ENCODE measurements at places on chromosomes 5 and 9.

DNA sequence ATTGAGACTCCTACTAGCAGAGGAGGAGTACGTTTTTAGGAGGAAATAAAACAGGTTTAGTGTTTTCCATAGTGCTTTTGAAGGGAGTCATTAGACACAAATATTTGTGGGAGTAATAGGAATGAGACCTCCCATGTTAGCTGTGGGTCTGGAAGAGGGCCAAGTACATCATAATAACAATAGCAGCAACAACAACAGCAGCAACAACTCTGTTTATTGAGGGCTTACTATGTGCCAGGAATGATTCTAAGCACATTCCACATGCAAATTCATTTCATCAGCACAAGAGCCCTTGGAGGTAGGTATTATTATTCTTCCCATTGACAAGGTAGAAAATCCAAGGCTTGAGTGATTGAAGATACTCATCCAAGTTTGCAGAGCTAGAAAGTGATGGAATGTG is 384.2 kb upstream of the RPS23 start:
- DNase-seq = no peak

GRCh38 chr5:80960531-80961375 is 590 bp downstream of the RASGRF2 start:
- peak; percentile 42 for DNase-seq

DNA sequence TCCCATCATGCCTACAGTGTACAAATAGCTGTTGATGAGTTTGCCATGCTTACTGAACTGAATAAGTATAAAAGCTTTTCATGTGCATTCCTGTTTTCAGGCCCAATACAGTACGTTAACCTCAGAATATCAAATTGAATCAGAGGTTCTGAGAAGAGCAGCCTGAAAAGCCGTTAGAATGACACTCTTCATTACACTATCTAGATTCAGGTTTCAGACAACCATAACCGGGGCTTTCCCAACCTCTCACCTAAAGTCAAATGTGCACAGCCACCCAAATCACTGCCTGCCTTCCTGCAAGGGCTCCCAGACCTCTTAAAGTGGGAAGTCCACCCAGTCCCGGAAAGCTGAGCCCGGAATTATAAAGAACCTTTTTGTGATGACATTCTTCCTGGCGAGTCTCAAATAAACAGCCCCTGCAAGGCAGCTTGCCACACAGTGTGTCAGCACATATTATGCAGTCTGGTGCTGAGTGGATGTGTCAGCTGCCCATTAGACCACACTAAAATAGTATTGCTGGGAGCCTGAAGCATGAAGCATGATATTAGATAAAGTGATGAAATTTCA is 245.8 kb downstream of the TLE4 start:
- DNase-seq = no peak

DNA sequence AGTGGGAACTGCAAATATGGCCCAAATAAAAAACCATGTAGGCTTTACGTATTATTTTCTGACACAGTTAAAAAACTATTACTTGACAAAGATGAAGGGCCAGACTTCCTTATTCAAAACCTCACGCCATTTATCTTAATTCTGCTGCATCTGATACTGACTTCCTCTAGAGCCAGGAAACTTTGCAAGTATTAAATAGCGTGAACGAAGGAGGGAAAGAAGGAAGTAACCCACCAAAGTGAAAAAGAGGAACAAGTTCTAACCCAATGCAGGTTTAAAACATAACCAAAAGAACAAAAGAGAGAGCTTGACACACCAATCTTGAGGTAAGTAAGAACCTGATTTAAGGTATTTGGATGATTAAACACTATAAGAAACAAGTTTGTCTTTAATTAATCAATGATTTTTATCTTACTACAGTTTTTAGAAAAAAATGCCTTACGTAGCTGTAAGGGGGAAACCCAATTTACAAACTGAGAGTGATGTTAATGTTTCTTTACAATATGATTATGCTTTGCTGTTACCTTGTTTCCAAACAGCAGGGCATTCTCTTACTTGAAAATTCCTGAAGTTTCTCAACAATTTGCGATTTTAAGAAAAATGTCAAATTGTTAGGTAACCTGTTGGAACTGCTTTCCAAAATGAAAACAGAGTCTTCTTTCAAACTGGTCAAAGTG is at the start of gene GAPT:
Gene GAPT (plus strand): TSS at position 220 of the 677 bp plus-strand sequence. CDS start 3,102 bp downstream, outside the sequence.
- no peak for DNase-seq
